Parietal lobe (tissue), 2 donors: ENCODE measurements at places on chromosomes 4 and X. TPM values are rescaled to one million over a fixed set of nuclear protein-coding genes. Genes with fewer than 3 reads are reported as not detected.

Gene PAPSS1
- total RNA-seq = 101 TPM

Gene MAPK10
- total RNA-seq = 377 TPM

Gene COX7B2
- total RNA-seq = not detected

Gene MBTPS2
- 16.3 TPM for total RNA-seq

Gene NONO
- 372 TPM for total RNA-seq

Gene PAK3
- 105 TPM for total RNA-seq

Gene SPACA5
- not detected for total RNA-seq

Gene OTUD6A
- total RNA-seq = not detected

Gene PLAC1
- total RNA-seq = not detected

Gene BANK1
- total RNA-seq = not detected

Gene TSPAN6
- total RNA-seq = 31.6 TPM

Gene TMEM187
- 1.9 TPM for total RNA-seq

Gene AWAT1
- total RNA-seq = not detected

Gene TNMD
- not detected for total RNA-seq

Gene SSX3
- total RNA-seq = not detected

Gene VCX3A
- not detected for total RNA-seq

Gene HSFX3
- not detected for total RNA-seq

Gene WDFY3
- total RNA-seq = 355 TPM

Gene ARHGAP36
- total RNA-seq = 0.31 TPM

Gene DMP1
- not detected for total RNA-seq

Gene BEND2
- under 0.01 TPM for total RNA-seq

Gene ARAF
- 11.3 TPM for total RNA-seq

Gene RAB33A
- 29.1 TPM for total RNA-seq

Gene GAGE12J
- not detected for total RNA-seq

Gene NPFFR2
- not detected for total RNA-seq

Gene AP1S2
- 156 TPM for total RNA-seq

Gene SPANXB1
- not detected for total RNA-seq

Gene NAP1L3
- total RNA-seq = 91.7 TPM

Gene SEC24B
- total RNA-seq = 38.8 TPM

Gene GUF1
- 48.2 TPM for total RNA-seq

Gene ZNF718
- total RNA-seq = 53.5 TPM
